ENCODE measurements at places on chromosomes 4 and X.

- DNase-seq: no peak
Observed at GRCh38 chr4:91471280-91471679, 832.5 kb upstream of the GRID2 start.

GRCh38 chrX:67718926-67719325, 175.1 kb downstream of the AR start:
- no peak for DNase-seq

DNA sequence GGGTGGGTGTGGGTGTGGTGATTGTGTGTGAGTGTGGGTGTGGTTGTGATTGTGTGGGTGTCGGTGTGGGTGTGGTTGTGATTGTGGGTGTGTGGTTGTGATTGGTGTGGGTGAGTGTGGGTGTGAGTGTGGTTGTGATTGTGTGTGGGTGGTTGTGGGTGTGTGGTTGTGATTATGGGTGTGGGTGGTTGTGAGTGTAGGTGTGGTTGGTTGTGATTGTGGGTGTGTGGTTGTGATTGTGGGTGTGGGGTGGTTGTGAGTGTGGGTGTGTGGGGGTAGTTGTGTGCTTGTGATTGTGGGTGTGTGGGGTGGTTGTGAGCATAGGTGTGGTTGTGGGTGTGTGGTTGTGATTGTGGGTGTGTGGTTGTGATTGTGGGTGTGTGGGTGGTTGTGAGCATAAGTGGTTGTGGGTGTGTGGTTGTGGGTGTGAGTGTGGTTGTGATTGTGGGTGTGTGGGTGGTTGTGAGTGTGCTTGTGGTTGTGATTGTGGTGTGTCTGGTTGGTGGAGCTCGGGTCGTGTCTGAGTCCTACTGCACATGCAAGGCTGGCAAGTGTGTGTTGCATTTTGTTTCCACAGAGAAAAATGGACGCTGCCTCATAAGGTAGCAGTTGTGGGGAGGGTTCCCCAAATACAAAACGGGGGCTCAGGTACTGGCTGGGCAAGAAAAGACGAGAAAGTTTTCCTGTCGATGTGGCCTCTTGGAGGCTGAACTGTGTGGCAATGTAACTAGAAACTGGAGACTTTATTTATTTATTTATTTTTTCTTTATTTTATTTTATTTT, 116.7 kb downstream of the UBE2K start:
- peak; percentile 61 for DNase-seq

DNA sequence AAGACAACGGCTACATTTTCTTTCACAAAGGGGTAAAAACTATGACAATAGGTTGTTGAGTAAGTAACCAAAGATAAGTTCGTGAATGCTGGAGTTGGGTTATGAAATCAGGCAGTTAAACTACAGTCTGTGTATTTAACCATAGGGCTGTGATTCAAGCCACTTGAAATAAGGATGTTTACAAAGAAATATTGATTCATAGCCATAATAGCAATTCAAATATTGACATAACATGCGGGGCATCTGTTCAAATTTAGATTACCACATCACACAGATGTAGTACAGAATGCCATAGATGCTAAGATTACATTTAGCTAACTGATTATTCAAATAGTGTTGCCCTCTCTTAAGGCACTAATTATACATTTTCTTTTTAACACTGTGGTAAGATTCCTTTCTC, 364.1 kb downstream of the FSTL5 start:
- peak; percentile 56 for DNase-seq

- DNase-seq: no peak
Observed at GRCh38 chr4:151314010-151314355, 11.4 kb downstream of the SH3D19 start.

GRCh38 chr4:80138551-80139538, 58.5 kb upstream of the PRDM8 start:
- no peak for DNase-seq
